Foreskin fibroblast (primary cell): ENCODE measurements at places on chromosomes 12 and 14.

DNA sequence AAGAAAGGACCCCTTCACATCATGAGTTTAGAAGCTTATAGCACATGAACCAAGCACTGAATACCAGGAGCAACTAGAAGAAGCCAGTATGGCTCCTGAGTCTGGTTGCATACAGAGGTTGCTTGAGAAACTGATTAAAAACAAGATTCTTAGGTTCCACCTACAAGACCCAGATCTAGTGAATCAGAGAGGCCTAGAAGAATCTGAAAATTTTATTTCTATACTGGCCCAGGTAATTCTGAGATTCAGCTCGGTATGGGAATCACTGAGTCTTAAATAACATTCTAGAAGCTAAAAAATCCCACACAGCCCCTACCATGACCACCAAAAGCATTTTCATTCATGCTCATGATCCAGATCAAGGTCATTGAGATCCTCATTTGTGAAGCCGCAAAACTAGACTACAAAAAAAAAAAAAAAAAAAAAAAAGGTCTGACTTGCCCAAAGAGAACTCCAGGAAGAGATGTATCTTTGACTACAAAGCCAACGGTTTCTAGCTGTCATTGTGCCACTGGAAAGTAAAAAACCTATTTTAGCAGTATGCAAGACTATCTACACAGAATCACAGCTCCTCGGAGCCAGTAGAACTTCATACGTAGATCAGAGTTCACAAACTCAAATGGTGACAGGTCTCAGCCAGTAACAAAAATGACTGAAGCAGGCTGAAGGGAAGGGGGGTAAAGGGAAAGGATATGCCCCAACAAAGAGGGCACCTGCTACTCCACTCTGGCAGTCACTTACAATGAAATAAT is 168.4 kb upstream of the EGLN3 start:
- no peak for DNase-seq

GRCh38 chr12:132907216-132907615 is 19.8 kb upstream of the CHFR start:
- peak; percentile 55 for DNase-seq

- DNase-seq, result no peak
These were observed 37.9 kb upstream of the PPM1A start for GRCh38 chr14:60211153-60211552.

- no peak for DNase-seq
These were observed 6.4 kb downstream of the EDDM3A start for GRCh38 chr14:20751963-20752562.

GRCh38 chr12:7351177-7351576 is 47.3 kb downstream of the ACSM4 start:
- DNase-seq, result no peak

GRCh38 chr14:99724939-99725773 is 41.1 kb downstream of the CYP46A1 start:
- no peak for DNase-seq

- no peak for DNase-seq
These were observed 23.4 kb upstream of the STON2 start for GRCh38 chr14:81423504-81423903.

DNA sequence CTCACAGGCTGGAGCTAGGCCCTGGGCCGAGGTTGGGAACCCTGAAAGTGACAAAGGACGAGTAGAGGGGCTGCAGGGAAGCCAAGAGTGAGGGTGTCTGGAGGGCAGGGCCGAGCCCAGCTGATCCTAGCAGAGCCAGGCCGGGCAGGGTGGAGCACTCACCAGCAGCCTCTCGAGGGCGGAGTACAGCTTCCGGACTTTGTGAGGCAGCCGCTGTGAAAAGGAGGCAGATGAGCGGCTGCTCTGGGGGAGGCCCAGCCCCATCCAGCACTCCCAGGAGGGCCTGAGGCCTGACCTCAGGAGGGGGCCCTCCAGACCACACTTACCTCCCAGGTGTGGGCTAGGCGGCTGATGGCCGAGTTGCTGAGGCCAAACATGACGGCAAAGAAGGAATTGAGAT is 14.7 kb upstream of the ENDOU start:
- no peak for DNase-seq

GRCh38 chr12:3951380-3952135 is 78.4 kb upstream of the PARP11 start:
- DNase-seq, result no peak

DNA sequence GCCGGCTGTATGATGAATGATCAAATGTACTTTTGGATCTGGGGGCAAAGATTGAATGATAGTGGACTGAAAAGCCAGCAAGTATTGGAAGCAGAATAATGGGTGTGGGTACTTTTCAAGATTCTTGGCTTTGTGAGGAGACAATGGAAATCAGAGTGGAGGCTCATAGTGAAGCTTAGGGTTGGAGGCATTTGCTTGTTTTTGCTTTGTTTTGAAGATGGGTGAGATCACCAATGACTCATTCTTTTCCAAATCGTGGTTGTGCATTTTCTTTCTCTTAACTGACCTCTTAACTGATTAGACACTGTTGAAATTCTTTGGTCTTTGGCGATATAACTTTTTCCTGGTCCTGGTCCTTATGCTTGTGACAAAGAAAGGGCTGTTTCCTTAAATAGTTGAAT is 54.4 kb downstream of the PELI2 start:
- peak; percentile 85 for DNase-seq

DNA sequence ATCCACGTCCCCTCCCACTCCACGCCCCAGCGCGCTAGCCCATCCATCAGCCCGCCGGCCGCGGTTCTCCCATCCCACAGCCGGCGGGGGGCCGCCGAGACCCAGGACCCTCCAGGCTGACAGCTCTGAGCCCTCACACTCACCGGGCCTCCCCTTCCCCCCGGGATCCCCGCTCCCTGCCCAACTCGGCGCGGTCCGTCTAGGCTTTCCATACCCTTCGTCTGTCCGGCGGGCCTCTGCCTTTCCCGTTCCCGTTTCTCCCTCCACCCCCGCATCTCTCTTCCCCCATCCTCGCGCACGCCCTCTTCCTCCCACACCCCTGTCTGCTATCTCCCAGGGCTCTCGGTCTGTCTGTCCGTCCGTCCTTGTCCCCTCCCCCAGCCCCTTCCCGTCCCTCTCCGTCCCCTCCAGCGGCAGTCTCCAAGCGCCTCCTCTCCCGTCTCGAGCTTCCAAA is 726 bp downstream of the ZFHX2 start:
- peak; percentile 64 for DNase-seq

DNA sequence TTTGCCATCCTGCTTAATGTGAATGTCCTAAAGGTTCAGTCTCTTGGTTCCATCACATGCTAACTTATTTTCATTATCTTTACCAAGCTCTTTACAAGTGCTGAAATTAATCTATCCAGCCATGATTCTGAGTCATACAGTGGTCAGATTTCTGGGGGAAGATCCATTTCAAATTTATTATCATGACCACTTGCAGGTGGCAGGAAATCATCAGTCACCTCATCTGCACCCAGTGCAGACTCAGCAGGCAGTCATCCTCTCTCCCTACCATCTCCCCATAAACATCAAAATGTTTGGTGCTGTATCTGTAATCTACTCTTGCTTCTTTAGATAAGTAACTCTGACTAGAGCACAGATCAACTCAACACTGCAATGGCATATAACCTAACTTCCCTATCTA is 23.5 kb downstream of the ATG14 start:
- DNase-seq, result peak; percentile 89

- no peak for DNase-seq
These were observed 645.5 kb upstream of the NOVA1 start for GRCh38 chr14:27243365-27243764.

- DNase-seq, result no peak
These were observed 278.2 kb upstream of the RTL1 start for GRCh38 chr14:101181446-101182313.

GRCh38 chr12:41530441-41530840 is 342.3 kb downstream of the PDZRN4 start:
- DNase-seq, result no peak

- DNase-seq, result no peak
These were observed 21.6 kb upstream of the RIMBP2 start for GRCh38 chr12:130737731-130738130.

DNA sequence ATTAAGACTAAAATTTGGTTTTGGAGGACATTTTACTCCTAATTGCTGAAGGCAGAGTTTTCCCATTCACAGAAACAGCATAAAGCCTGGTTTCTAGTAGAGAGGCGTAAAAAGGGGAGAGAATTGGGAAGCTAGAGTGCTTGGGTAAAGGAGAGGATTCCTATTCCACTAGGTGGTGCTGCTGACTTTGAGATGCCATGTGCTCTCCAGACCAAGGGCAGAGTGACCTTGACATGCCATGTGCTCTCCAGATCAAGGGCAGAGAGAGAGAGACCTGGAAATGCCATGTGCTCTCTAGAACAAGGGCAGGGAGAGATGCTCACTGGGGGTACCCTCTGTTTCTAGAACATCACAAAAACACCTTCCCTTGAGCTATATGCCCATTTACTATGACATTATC is 176.2 kb upstream of the PDZRN4 start:
- no peak for DNase-seq

DNA sequence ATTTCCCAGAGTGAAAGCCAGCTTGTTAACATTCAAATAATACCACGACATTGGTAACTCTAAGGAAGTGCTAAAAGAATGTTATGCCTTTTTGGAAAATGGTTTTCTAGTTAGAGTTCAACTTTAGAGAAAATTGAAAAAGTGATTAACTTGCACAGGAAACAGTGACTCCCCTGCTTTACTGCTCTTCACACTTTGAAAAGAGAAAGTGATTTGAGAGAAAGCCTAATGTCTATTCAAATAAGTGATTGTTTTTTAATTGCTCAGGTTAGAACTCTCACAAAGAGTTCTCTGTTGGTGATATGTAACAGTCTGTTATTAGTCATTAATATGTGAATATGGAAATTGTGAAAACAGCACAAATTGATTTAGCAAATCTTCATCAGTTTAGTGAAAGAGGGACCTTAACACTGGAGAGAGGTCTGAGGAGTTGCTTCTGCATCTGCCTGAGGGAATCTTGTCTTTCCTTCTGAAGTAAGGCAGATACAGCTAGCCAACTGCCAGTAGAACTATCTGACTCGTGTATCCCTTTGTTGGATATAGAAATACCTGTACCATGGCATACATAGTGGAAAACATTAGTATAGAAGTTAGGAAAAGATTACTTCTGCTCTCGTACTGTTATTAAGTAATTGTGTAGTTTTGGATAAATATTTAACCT is 25.5 kb downstream of the ATF7IP start:
- DNase-seq, result no peak

DNA sequence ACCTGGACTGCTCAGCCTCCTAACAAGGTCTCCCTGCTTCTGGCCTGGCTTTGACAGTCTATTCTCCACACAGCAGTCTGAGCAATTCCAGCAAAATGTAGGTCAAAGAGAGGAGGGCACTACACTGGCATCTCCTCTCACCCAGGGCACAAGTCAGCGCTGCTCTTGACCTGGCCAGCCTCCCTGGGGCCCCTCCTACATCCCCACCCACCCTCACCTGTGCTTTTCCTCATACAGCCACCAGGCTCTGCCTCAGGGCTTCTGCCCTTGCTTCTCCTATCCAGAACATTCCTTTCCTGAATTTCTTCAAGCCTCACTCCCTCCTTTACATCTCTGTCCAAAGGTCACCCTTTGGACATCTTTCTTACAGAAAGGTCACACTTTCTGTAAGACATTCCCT is 33.7 kb downstream of the GALNT4 start:
- no peak for DNase-seq

DNA sequence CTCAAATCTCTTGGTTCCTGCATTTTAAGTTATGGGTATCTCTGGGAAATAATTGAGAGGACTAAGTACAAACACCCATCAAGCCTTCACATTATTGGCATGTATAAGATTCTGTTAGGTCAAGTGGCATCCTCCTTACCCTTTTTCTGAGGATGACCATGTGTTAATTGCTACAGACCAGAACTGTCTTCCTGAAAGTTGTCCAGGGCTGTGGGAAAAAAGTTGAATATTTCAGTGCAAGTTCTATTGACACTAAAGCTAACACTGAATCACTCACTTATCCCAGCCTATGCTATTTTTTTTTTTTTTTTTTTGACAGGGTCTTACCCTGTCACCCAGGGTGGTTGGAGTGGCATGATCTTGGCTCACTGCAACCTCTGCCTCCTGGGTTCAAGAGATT is 130.1 kb upstream of the HIF1A start:
- DNase-seq, result no peak

- DNase-seq, result no peak
These were observed 311.9 kb downstream of the CACNA1C start for GRCh38 chr12:2364631-2365051.

DNA sequence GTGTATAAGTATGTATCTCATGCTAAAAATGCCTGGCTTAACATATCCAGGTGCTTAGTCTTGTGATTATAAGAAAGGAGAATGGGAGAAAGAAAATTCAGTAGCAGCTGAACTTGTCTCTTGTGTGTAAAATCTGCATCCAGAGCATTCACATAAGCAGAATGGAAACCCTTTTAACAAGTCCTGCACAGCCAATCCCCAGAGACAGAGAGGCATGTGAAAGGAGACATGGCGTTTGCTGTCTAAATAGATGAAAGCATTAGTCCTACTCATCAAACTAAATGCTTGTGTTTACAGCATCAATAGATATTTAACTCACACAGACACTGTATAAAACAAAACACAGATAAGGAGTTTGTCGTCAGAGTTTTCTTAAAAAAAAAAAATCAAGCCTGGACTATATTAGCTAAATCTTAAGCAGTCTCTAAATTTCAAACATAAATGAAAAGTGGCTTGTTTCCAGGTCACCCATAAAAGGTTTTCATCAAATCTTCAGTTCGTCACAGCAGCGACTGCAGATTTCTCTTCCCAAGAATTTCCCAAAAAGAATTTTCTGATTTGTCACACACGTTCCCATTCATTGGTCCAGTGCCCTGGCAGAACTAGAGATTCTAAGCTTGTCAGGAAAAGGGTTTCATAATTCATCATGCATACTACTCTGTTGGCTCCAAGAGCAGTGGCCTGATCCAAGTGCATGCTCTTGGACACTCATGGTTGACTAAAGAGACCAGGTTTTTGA is 249.2 kb downstream of the BTG1 start:
- peak; percentile 14 for DNase-seq

GRCh38 chr12:122889761-122890520 is 6.0 kb downstream of the VPS37B start:
- no peak for DNase-seq

- DNase-seq, result peak; percentile 90
These were observed at the start of gene TMEM19 for GRCh38 chr12:71685914-71686657. TSS of gene TMEM19 (plus strand) at chr12:71686082. CDS start at chr12:71686681, 599 bp downstream.

- no peak for DNase-seq
These were observed 34.9 kb upstream of the SIX1 start for GRCh38 chr14:60684203-60684602.

- no peak for DNase-seq
These were observed 1.5 kb upstream of the NANOG start for GRCh38 chr12:7787574-7788293.

DNA sequence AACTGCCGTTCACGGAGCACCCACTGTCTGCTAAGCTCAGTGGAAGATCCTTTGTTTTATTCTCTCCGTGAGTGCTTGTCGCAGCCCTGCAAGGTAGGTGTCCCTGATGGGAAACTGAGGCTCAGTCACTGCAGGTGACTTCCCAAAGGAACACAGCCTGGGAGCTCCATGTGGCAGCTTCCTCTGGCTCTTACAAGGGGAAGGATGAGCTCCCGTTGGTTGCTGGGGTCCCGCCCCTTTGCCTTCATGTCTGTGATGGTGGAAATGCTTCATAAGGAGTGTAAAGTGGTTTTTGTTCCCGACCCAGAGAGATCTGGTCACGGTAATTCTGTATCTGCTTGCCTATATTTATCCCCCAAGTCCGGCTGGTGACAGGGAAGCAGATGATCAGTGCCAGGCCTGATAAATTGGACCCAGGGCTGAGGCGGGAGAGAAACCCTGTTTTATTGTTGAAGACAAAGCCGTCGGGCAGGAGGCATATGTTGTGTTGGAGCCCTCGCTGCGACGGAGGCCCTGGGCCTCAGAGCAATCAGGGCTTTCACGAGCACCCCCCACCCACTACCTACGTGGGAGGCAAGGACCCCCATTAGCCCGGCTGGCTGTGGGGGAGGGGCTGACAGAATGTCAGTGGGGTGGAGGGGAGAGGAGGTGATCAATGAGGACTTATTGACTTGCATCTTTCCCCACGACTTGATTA is 91.9 kb downstream of the KIF26A start:
- DNase-seq, result no peak
